CD8-positive, alpha-beta T cell (primary cell): ENCODE measurements at places on chromosomes 16 and 17.

DNA sequence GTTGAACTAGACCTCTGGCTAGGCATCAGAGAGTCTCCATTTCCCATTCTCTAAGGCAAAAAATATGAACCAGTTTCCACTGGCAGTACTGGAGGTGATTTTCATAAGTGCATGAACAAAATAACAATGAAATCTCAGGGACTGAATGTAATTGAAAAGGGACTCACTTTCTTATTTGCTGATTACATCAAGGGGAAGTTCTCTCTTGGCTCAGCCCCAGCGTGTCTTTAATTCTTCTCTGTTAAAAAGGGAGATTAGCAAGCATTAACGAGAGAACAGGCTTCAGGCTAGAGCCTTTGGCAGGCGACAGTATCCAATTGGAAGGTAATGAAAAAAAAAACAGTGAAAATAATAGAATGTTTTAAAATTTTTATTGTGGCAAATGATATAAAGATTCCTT lies 34.0 kb upstream of the ADAMTS18 start:
- DNase-seq, result no peak

DNA sequence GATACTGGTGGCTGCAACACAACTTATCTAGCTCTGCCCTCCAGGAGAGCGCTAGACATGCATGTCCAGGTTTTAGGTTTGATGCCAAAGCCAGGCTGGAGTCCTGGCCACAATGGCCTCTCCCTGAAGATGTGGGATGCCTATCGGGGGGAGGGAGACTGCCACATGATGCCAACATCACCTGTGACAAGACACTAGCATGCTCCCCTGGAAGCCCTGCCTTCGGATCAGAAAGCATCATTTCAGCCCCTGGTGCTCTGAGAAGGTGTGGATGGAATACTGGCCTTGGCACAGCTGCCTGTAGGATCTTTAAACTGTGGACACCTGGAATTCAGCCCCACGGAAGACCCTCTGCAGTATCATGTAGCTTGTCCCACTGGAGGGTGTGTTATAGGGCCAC lies 93.5 kb downstream of the SHISA6 start:
- DNase-seq, result no peak

DNA sequence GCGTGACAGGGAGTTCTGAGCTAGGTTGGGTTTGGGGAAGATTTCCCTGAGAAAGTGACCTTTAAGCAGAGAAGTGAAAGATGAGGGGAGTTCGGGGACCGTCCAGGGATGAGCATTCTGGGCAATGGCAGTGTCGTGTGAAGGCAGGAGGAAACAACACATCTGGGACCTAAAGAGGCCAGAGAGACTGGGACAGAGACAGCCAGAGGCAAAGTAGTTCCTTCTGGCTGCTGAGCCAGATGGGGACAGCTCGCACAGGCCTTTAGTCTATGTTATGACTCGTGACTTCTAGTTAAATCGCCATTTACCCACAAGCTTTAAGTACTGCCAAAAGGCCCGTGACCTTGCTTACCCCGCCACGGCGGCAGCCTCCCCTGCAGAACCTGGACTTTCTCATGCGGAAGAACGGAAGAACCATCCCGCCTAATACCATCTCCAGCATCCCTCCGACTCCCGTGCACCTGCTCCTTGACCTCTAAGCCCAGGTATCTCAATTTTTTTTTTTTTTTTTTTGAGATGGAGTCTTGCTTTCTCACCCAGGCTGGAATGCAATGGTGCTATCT lies 8.5 kb upstream of the MED11 start:
- DNase-seq, result no peak

DNA sequence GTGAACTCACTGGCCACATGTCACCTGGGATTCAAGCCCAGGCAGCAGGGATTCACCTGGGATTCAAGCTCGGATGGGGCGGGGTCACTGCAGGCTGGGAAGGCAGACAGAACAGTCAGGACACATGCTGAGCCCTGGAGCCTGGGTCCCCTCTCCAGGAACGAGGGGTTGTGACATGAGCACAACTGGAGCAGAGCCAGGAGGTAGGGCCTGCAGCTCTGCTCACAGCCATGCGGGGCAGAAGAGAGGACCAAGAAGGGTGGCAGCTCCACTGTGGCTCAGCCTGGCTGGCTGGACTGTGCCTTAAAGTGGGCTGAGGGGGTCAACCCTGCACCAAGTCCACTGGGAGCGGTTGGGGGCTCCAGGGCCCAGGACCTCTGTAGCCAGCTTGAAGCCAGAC lies 150.1 kb downstream of the RAB11FIP4 start:
- DNase-seq, result no peak

GRCh38 chr16:2085669-2086068 lies 37.9 kb downstream of the TSC2 start:
- no peak for DNase-seq

GRCh38 chr17:57445772-57446472 lies 189.6 kb downstream of the MSI2 start:
- DNase-seq, result no peak

DNA sequence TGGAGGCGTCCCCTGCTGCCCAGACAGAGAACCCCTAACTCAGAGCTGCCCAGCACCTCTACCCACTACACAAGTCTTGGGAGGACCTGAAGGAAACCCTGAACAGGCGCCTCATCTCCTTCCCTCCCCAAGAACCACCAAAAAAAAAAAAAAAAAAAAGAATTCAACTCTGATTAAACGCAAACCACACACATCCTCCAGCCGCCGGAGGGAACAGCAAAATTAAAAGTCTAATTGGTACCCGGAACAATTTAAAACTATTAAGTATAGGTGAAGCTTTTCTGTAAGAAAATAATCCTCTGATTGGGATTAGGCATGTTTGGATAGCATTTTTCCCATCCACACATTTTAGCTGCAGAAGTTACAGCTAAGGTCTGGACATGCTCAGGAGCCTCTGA lies 202.7 kb downstream of the ZNF423 start:
- no peak for DNase-seq

- DNase-seq, result no peak
Measured at GRCh38 chr16:84739349-84740124, 39.7 kb downstream of the USP10 start.

DNA sequence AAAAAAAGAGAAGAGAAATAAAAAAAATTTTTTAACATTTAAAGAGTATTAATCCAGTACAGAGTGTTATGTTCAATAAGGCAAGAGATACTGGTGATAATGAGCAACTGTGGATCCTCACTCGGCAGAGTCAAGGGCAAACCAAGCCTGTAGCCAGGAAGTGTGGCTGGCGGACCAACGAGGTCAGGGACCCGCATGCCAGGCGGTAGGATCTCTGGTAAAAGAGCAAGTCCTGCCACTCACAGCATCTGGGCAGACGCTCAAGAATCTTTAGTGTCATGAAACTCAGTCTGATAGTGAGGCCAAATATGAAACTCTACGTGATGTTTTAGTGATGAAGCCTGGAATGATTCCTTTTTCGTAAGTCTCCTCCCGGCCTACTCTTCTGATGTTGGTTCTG lies 8.3 kb upstream of the GEMIN4 start:
- DNase-seq, result no peak

GRCh38 chr17:1724351-1724868 lies at the start of gene WDR81:
Gene WDR81, plus strand, starts transcription at chr17:1724704. Its CDS starts 256 bp downstream, at chr17:1724960.
- DNase-seq, result peak; percentile 84

GRCh38 chr17:57255776-57256681 lies at the start of gene MSI2:
Gene MSI2, plus strand, starts transcription at chr17:57256523. Its CDS starts 220 bp downstream, at chr17:57256743.
- peak; percentile 87 for DNase-seq

DNA sequence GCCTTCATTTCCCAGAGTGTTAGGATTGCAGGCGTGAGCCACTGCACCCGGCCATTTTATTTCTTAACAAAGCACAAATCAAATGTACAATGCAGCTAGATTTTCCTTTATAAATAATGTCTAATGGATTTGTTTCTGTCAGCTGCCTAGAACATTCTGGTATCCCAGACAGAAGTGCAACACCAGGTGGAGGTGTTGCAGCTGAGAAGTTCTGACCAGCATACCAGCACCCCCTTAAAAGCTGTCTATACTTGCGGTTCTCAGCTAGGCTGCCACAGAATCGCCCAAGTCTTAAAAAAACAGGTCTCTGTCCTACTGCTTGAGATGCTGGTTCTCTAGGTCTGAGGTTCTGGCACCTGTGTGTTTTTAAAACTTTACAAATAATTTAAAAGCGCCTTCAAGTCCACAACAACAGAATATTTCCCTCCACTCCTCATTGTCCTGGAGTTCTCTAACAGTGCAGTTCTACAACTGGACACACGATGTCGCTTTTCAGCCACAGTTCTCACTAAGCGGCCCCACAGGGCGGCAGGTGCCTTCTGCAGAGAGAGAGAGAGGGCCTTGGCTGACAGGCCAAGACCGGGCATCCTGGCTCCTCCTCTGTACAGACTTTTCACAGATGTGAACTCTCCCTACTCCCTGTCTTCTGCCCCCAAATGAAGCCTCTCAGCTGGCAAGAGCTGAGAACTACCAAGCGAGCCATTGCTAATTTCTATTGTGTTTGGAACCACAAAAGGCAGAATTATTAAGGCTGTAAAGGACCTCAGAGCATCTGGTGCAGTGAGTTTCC lies 32.6 kb upstream of the MEOX1 start:
- DNase-seq, result peak; percentile 49

DNA sequence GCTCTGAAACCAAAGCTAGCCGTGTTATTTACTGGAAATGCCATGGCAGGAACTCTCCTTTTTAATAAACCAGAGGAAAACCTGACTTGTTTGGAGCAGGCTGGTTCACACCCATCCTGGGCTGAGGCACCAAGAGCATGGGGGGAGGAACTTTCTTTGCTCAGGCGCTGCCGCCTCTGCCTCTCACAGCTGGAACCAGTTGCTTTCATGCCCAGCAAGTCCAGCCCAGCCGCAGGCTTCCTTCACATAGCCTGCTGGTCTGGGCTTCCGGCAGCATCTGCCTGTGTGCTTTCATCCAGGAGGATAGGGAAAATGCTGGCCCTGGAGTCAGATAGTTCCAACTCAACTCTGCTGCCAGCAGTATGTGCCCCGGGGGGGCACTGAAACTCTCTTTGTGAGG lies 88.1 kb upstream of the ASIC2 start:
- no peak for DNase-seq

DNA sequence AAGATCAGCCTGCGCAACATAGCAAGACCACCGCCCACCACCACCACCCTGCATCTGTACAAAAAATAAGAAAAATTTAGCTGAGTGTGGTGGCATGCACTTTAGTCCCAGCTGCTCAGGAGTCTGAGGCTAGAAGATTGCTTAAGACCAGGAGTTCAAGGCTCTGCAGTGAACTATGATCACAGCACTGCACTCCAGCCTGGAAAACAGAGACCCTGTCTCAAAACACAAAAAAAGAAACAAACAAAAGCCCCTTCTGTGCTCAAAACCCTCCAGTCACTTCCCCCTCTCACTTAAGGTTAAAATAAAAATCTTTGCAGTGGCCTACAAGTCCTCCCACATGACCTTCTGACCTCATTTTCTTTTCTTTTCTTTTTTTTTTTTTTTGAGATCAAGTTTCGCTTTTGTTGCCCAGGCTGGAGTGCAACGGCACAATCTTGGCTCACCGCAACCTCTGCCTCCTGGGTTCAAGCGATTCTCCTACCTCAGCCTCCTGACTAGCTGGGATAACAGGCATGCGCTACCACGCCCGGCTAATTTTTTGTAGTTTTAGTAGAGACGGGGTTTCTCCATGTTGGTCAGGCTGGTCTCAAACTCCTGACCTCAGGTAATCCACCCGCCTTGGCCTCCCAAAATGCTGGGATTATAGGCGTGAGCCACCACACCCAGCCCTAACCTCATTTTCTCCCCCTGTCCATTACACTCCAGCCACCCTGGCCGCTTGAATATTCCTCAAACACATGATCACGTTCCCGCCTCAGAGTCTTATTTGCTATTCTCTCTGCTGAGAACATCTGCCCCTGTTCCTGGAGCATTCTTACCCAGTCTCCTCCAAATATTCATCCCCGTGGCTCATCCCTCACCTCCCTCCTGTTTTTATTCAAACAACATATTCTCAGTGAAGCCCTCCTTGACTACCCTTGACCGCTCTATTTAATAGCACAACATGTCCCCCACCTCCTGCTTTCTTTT lies 126.6 kb upstream of the MED13 start:
- DNase-seq, result no peak

DNA sequence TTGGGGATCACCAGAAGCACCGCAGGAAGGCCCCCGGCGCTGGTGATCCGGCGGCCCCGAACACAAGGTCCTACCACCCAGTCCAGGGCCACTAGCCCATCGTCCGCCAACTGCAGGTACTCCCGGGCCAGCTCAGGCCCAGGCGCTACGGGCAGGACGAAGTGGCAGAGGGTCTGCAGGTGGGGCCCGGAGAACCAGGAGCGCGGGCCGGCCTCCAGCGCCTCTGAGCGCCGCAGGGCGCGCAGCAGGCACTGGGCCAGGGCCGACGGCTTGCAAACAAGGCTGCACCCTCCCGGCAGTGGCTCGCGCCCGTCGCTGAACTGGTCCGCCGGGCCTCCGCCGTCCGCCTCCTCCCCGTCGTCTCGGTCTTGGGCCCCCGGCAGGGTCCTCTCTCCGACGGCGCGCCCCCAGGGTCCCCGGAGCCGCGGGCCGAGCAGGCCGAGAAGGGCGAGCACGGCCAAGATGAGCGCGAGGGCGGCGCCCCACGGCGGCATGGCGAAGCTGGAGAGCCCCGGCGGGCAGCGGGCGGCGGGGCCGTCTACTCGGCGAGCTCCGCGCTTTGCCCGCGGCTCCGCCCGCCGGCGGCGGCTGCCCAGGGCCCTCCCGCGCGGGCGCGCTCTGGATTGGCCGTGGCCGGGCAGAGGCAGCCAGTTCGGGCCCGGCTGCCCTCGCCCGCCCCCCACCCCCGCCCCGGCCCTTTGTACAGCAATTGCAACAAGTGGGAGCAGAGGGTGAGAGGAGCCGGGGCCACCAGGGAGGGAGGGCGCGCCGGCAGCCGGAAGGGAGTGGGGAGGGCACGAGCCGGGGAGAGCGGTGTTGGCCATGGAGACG lies at the start of gene ABHD15:
TSS of gene ABHD15 (minus strand) at position 565 of the 831 bp plus-strand sequence. CDS start at position 494, 71 bp downstream.
- peak; percentile 56 for DNase-seq

DNA sequence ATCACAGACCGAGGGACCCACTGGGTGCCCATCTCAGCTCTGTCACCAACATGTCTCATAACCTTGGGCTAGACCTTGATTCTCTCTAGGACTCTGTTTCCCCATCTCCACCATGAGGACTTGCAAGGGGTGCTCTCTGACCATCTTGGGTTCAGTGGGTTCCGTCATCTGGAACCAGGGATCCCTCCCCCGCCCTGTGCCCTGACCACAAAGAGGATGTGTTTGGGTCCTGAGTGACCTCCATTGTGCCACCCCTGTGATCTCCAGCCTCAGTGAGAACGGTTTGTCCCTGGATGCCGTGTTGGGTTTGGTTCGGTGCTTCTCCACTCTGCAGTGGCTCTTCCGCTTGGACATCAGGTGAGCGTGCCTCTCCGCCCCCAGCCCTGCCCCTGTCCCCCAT lies 49.1 kb upstream of the CPNE2 start:
- no peak for DNase-seq

DNA sequence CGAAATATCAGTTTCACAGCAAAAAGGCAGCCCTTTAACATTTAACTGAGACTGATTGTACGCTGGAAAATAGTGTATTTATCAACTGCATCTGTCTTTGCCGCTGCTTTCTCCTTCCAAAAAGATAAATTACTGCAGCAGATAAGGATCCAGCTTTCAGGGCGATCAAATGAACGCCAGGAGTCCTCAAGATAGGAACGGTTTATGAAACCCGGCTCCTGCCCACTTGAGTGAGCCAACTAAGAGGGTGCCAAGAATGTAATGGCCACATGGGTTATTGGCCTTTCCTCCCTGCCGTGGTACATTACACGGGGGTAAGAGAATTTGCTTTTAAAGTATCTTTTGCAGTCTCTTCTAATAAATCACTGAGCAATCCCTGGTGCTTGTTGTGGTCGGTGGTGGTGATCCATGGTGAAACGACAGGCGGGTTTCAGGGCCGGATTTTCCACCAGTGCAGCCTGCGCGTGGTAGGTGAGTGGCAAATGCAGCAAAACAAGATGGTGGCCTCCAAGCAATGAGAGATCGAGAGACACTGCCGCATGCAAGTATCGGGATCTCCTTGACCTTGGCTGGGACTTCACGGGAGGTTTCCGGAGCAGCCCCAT lies 67.5 kb upstream of the IRX6 start:
- DNase-seq, result no peak
